ENCODE measurements at places on chromosomes 1 and 21. TPM values are rescaled to one million over a fixed set of nuclear protein-coding genes. Genes with fewer than 3 reads are reported as not detected.
A peak's percentile ranks its signal among the peaks of the same experiment; 100 is the strongest.

- no peak for DNase-seq
Measured at GRCh38 chr1:217770918-217771317, 139.8 kb downstream of the SPATA17 start.

GRCh38 chr1:156129687-156130577, 15.4 kb downstream of the LMNA start:
- DNase-seq: peak; percentile 98

DNA sequence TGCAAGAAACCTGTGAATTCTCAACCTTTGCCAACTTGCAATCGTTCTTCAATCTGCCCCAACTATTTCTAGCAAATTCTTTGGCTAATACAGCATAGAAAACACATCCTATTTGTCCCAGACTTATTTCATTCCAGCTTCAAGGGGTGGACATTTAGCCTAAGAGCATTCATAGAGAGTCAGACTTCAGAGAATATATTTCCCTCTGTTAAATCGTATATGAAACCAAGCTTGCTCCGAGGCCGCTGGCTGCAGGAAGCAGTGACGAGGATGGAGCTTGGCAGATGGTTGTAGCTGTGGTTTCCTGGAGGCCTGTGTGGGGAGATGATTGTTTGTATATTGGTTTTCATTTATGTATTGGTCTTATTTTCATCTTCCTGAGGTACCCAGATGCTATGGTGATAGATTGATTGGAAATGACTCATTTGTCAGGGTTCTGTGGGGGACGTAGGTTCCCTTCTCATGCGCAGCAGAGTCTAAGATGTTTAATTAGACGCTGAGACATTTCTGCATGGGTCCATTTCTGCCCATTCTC, 26.1 kb downstream of the MAN1C1 start:
- DNase-seq: peak; percentile 88

- peak; percentile 94 for DNase-seq
Measured at GRCh38 chr1:10122926-10123325, 87.4 kb upstream of the KIF1B start.

- DNase-seq: peak; percentile 60
Measured at GRCh38 chr1:30319765-30320580, 403.4 kb downstream of the MATN1 start.

DNA sequence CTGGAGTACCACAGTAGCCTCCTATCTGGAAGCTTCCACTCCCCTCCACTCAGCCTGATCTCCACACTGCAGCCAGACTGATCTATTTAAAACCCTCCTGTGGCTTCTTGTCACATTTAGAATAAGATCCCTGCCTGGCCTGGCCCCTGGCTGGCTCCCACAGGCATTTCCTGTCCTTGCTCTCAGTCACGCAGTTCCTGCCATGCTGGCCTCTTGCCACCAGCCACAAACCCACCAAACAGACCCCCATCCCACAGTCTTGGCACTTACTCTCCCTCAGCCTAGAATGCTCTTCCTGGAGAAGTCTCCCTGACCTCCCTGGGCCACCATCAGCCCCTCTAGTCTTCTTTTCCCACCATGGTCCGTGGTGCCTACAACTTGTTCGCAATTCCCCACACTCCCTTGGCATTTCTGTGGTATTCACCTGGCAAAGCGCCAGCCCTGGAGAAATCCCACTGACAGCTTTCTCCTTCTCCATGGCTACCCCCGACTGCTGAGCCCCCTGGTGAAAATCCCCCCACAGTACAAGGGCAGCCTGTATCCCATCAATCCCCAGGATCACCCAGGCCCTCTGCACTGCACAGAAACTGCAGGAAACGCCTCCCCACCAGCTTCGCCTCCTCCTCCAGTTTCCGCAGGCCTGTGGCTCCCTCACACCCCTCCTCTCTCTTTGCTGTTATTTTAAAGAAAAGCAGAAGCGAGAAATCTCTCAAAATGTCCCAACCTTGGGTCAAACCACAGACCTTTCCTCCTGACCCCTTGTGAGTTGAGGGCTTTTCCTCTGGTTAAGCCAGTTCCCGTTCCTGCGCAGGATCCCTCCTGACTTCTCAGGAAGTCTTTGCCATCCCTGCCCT, 94.5 kb downstream of the SYT2 start:
- peak; percentile 55 for DNase-seq

IL22RA1 gene
- total RNA-seq: under 0.01 TPM

FNDC7 gene
- not detected for total RNA-seq

HES2 gene
- total RNA-seq: not detected

FAM20B gene
- total RNA-seq: 43.1 TPM

GRCh38 chr1:103337779-103338178, 187.7 kb upstream of the RNPC3 start:
- no peak for DNase-seq

DNA sequence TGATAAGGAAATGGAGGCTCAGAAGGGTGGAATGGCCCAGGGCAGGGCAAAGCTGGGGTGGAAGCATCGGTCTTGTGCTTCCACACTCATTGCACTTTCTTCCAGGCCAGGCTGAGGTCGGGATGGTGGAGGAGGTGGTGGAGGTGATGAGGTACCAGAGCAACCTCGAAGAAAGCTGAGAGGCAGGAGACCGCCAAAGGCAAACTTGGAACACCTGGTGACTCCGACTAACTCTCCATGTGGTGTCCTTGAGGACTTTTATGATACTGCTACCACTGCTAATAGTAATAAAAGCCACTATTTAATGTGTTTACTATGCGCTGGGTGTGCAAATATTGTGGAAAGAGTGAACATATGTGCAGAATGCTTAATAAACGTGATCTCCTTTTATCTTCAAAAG, 16.9 kb upstream of the BTG2 start:
- peak; percentile 1 for DNase-seq

TEX38 gene
- total RNA-seq: not detected

RGS13 gene
- total RNA-seq: not detected

DNA sequence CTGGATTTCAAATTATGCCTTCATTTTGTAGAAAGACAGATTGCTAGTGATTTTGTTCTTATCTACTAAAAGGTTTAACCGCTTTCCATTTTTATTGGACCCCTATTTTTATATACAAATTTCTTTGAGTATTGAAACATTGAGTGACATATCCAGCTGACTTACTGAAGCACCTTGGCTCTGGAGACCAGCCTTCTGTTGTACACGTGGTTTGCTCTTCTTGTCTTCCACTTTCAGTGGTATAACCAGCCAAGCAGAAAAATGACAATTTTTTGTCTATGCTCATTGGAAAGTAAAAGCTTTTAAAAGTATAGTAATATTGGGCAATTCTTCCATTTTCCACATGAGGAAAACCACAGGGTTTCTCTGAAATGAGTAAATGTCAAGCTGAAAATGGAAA, 4.4 kb downstream of the F13B start:
- DNase-seq: no peak

GRCh38 chr1:109878531-109879104, 32.0 kb upstream of the CSF1 start:
- DNase-seq: peak; percentile 22

GRCh38 chr21:25858325-25858724, 123.6 kb downstream of the GABPA start:
- no peak for DNase-seq
